ENCODE measurements at places on chromosomes 12 and 14. TPM values are rescaled to one million over a fixed set of nuclear protein-coding genes. Genes with fewer than 3 reads are reported as not detected.

Gene ZNF891
- 6.8 TPM for total RNA-seq

DNA sequence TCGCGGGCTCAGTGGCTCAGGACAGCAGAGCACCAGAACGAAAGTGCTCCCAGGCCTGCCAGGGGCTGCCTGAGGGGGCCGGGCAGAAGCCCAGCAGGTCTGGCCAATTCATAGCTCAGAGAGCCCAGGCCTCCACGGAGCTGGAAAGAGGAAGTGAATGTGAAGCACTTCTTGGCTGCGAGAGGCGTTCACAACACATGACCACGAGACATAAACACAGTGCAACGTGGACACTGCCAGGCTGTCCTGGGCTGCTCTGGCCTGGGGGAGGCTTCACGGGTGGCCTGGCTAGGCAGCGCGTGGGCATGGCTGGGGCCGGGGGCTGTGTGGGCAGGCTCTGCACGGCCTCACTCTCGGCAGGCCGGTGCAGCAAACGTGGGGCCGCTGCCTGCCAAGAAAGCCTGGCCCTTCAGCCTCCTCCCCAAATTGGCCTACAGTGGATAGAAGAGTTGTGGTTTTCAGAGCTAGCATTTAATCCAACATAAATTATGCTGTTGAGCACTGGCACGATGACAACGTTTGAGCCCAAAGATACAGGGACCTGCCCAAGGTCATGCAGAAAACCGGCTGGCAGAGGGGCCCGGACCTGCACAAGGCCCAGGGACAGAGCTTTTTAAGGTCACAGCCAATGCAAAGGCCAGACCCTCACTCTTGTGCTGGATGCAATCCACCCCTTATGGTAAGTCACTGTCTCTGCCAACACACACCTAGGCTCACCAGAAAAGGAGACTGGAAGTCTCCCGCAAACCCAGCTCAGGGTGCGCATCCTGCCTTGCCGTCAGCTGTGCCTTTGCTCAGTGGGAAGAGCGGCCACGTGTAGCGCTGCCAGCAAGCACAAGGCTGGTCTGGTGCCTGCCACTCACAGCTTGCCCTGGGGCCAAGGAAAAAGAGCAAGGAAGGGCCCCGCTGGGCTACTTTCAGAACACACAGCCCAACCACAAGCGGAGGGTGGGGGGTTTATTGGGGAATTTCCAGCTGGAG, 8.6 kb downstream of the SLC25A29 start:
- no peak for DNase-seq

DNA sequence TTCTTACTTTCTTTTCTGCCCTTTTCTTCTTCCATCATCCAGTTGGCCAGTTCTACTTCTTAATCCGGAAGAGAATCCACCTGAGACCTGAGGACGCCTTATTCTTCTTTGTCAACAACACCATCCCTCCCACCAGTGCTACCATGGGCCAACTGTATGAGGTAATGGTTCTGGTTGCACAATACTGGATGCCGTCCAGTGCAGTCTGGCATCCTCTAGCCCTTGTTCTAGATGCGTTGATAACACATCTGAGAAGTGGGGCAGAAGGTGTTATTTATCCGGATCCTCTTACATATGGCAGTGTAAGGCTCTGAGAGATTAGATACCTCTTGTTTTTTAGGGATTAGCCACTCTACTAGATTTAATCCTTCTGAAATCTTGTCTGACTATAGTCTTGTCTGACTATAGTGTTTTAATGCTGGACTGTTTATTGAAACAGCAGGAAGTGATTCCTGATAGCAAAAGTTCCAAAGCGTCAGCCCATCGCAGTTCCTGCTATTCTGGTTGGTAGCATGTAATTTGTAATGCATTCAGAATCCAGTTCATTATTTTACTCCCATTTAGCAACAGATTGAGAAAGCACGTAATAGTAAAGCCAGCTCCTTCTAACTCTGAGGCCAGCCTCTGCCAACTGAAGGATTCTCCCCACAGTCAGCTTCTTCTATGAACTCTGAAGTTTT, 7.9 kb downstream of the GABARAPL1 start:
- no peak for DNase-seq

GRCh38 chr12:12428961-12429657, 72.2 kb downstream of the BORCS5 start:
- DNase-seq = no peak

DNA sequence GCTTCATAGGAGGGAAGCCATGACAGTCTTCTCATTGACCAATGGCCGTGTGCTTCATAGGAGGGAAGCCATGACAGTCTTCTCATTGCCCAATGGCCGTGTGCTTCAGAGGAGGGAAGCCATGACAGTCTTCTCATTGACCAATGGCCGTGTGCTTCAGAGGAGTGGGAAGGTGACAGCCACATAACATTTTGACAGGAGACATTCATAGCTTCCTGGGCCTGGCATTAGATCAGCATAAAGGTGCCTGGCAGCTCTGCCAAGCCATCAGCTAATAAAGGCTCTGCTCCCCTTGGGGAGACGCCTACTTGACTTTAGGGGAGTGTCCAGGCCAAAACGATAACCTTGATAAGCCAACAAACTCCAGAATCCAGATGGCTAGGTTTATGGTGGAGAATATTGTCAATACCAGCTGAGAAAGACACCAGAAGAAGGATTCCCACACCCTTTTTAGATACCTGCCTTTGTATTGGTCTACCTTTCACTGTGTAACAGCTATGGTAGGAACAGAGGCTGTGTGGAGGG, 274.0 kb upstream of the FKBP4 start:
- DNase-seq = no peak

DNA sequence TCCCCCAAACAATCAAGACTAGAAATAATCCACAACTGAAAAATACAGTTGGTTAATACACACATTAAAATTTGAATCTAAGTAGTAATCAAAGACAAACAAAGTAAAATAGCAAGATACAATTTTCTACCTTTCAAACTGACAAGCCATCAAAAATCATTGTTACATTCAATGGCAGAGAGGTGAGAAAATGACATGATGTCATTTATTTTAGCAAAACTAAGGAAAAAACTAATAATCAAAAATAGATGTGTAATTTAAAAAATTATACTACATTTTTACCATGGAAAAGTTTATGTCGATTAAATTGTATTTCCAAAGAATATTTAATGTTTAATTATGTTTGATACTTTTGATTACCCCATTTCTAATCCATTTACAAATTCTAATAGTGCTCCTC, 59.7 kb downstream of the NOVA1 start:
- no peak for DNase-seq

GRCh38 chr12:84810611-84811010, 102.0 kb downstream of the SLC6A15 start:
- DNase-seq = no peak

DNA sequence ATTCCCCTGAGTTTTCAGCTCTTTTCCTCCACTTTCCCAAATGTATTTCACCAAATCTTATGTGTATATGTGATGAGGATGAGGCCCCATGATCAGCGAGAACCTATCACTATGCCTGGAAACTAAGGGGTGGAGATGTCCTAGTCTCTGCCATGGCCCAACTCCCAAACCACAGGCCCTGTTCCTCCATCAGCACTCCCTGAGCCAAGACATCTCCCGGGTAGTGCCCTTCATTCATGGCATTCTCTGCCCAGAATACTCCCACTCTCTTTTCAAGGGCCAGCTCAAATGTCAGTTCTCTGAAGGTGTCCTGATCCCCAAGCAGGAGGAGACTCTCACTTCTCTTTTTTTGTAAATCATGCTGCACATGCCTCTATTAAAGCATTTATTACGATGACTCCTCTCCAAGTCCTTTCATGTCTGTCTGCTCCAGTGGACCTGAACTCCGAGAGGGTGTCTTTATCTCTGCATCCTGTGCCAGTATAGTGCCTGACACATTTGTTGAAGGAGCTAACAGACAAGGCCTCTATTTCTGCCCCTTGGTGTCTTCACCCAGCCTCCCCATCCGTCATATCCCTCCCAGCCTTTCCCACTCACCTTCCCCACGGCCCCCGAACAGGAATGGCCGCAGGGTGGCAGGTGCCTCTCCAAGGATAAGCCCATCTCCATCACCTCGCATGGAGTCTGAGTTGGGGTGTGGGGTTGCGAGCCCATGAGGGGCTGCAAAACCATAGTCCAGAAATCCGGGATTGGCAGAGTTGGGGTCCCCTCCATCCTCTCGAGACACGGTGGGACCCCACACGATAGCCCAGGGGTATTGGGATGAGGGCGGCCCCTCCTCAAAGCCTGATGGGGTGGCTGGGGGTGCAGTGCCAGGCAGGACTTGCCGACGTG, 3.7 kb downstream of the PIANP start:
- DNase-seq = no peak

Gene KRT79
- total RNA-seq = not detected

GRCh38 chr12:32679091-32679919, at the start of gene DNM1L:
Gene DNM1L, plus strand, starts transcription at chr12:32679301. Its CDS starts 63 bp downstream, at chr12:32679364.
- peak; percentile 98 for DNase-seq

- no peak for DNase-seq
These were observed 42.4 kb downstream of the CACNA2D4 start for GRCh38 chr12:1876086-1876485.

Gene IAPP
- not detected for total RNA-seq

DNA sequence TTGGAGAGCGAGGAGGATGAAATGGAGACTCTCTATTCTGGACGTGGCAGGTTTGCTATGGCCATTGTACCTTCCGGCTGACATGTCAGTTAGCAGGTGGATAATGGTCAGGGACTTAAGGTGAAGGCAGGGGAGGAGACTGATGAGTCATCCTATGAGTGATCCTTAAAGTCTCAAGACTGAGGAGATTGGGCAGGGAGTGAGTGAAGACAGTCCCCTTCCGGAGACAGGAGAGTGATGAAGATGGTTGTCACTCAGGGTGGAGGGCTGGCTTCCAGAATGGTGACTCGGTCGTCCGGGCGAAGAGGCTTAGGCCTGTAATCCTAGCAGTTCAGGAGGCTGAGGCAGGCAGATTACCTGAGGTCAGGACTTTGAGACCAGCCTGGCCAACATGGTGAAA, 49.8 kb upstream of the CCDC63 start:
- DNase-seq = no peak

DNA sequence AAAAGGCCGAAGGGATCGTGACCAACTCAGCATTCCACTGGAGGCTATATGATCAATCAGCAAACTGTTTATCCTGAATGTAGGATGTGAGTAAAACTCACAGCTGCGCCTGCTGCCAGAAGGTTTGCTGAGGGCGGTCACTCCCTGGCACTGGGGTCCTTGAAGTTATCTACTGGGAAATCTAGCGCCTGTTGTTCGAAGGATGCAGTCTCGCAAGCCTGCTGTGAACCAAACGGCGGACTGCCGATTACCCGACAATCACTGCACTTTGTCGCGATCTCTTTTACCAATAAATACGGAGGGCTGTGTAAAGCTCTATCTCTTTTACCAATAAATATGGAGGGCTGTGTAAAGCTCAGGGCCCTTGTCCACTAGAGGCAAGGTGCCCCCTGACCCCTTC, 12.9 kb downstream of the DDX51 start:
- DNase-seq = no peak

Gene CPM
- total RNA-seq = 28.0 TPM

Gene TBX3
- total RNA-seq = 16.3 TPM

GRCh38 chr12:26286186-26286585, 90.8 kb downstream of the SSPN start:
- no peak for DNase-seq

Gene ADAMTS20
- total RNA-seq = 0.33 TPM

- DNase-seq = no peak
These were observed 209.2 kb downstream of the C12orf75 start for GRCh38 chr12:105539735-105540134.

GRCh38 chr12:108425238-108425795, 86.2 kb upstream of the CMKLR1 start:
- no peak for DNase-seq

Gene KLHL33
- 0.04 TPM for total RNA-seq

GRCh38 chr12:69698769-69699540, at the start of gene BEST3:
Gene BEST3, minus strand, starts transcription at chr12:69699303. Its CDS starts 1,505 bp downstream, at chr12:69697798.
- DNase-seq = no peak

Gene LHX5
- 0.41 TPM for total RNA-seq

- DNase-seq = peak; percentile 57
These were observed 62.3 kb downstream of the PTPN21 start for GRCh38 chr14:88492272-88493089.

- DNase-seq = no peak
These were observed 8.4 kb upstream of the CALM1 start for GRCh38 chr14:90388437-90388836.

Gene KCNA5
- total RNA-seq = 0.72 TPM

- DNase-seq = no peak
These were observed 29.5 kb upstream of the FBXO34 start for GRCh38 chr14:55241673-55242072.

Gene BIN2
- total RNA-seq = not detected

Gene APOF
- total RNA-seq = not detected

Gene HRK
- 6.9 TPM for total RNA-seq

- no peak for DNase-seq
These were observed 165.8 kb downstream of the TMTC2 start for GRCh38 chr12:82852529-82852928.

Gene BBOF1
- total RNA-seq = 4.5 TPM

- no peak for DNase-seq
These were observed 475.6 kb upstream of the SOX5 start for GRCh38 chr12:24424889-24425600.

Gene LMNTD1
- not detected for total RNA-seq

Gene CD163L1
- 1.1 TPM for total RNA-seq

DNA sequence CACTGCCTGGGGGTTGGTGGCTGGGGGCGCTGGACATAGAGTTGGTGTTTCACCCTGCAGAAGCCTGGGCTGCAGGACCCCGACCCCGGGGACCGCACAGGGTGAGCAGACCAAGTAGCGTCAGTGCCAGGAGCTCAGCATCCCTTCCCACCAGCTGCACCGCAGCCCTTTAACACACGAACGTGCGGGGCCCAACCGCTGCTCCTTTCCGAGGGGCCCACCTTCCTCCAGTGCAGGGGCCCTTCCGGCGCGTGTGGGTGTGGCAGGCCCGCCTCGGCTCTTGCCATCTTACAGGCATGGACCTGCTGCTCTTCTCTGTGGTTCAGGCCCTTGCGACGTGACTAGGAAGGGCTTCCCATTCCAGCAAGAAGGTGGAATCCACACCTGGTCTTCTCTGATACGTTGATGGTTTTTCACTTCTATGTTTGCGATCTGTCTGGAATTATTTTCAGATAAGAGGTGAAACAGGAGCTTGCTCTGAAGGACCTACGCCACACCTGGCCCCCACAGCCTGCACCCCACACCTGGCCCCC, 47.8 kb downstream of the LRCOL1 start:
- DNase-seq = no peak

GRCh38 chr14:95258754-95259593, 60.7 kb downstream of the CLMN start:
- DNase-seq = no peak

DNA sequence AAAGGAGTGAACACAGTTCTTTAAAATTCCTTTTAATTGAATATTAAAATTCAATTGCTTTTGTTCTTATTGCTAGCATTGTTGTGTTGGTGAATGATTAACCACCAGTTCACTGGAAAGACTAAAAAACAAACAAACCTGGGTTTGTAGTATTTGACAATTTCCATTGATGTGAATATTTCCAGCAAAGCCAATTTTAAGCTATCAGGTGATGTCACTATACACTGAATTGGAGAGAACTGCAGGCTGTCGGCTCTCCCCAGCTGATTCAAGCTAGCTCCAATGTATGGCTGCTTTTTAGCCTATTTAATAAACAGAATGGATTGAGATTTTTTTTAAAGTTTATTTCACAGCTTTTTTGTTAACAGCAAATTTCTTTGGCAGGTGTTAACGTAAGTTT, 1753.6 kb upstream of the SEL1L start:
- DNase-seq = no peak

Gene TDP1
- 45.9 TPM for total RNA-seq

GRCh38 chr14:42806909-42807315, 1200.2 kb downstream of the LRFN5 start:
- no peak for DNase-seq

Measured in progenitor cell of endocrine pancreas (in vitro differentiated cells).